ENCODE measurements at places on chromosomes 5 and 9. TPM values are rescaled to one million over a fixed set of nuclear protein-coding genes. Genes with fewer than 3 reads are reported as not detected.

INSL4 gene
- total RNA-seq: not detected

ANKRA2 gene
- total RNA-seq: 32.9 TPM

TLR4 gene
- 1.4 TPM for total RNA-seq

ANKRD18A gene
- 1.2 TPM for total RNA-seq

ALDOB gene
- not detected for total RNA-seq

CCNJL gene
- 0.17 TPM for total RNA-seq

DNA sequence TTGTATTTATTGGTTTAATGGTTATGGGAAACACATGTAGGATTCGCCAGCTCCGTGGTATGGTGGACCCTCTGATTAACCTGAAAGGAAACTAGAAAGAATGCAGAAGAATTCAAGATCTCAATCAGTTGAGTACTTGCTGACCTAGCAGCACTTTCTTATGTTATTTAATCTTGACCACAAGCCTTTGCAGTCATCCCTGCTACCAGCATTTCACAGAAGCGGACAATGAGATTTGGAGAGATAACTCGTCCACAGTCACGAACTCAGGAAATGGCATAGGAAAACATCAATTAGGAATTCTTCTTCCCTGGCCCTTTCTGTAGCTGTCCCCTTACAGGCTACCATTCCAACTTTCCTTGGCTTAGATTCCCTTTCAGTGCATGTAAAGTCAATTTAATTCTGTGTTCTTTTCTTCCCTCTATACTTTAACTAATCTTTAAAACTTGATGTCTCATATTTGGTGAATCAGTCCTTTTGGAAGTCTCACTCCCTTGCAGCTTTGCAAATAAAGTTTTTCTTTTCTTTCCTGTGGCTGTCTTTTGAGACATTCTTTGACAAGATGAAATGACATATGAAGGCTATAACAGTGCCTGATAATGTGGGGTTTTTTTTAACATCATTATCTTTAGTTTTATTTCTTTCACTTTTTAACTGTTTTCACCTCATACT, 1.3 kb upstream of the SLC44A1 start:
- DNase-seq: no peak

DNA sequence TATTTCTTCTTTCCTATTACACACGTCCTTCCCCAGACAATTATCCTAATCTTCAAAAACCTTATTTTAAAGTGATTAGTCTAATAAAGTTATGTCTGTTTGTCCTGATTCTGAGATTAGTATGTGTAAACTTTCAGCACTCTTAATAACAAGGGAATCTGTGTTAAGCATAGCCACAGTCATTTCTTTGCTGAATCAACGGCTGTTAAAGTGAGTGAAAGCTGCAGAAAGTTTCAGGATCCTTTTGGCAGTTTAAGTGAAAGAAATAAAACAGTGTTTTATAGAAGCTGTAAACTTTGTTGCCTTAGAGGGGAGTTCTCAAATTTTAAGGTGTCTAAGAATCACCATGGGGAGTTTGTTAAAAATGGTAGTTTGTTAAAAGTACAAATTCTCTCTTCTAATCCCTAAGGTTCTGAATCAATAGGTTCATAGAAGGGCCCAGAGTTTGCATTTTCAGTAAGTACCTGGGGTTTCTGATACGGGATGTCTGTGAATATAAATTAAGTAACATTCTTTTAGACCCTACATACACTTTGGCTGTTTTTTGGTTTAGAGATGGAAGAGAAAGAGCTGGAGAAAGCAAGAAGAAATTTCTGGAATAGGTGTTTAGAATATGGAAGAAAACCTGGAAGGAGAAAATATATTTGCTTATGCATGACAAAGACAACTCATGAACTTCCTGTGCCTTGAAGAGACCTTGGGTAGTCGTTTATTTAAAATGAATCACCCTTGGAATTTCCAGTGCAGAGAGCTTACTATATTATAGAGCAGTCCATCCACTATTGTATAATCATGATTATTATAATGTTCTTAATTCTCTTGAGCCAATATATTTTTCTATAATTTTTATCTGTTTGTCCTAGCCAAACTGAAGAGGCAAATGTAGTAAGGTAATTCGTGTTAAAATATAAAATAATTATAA, 45.7 kb downstream of the SCAMP1 start:
- DNase-seq: no peak

- DNase-seq: no peak
Observed at GRCh38 chr9:137178201-137178938, 6.5 kb upstream of the TMEM210 start.

- no peak for DNase-seq
Observed at GRCh38 chr9:31700252-31701045, 684.0 kb upstream of the ACO1 start.

- DNase-seq: no peak
Observed at GRCh38 chr9:36780186-36780585, 207.5 kb downstream of the MELK start.

DNA sequence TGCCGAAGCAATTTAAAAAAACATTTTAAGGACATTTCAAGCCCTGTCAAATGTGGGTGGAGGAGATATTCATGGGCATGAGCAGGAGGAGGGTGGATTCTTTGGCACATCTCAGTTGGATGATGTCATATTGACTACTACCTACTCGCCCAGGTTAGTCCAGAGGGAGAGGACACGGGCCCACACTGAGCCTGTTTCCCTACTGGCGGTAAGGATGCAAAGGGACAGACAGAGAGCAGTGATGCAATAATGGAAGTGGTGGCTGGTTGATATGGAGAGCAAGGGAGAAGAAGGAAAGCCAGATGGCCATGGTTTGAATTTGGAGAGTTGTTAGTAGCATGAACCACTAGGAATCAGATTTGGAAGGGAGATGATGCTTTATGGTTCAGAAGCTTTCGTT, 34.1 kb upstream of the PDE8B start:
- no peak for DNase-seq

DNA sequence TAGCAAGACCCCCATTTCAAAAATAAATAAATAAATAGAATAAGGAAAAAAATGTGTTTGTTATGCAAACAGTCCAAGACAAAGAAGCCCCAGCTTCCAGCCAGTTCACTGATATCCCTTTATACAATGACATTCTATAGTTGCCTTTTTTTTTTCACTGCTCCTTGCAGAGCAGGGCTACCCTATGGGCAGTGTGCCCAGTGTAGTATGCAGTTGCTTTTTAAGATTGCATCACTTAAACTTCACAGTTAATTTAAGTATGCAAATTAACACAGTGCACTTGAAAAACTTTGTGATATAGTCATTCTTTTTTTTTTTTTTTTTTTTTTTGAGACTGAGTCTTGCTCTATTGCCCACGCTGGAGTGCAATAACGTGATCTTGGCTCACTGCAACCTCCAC, 40.8 kb upstream of the ARRDC3 start:
- no peak for DNase-seq
